ENCODE measurements at places on chromosomes 13 and 19.

- no peak for DNase-seq
Measured at GRCh38 chr19:9741476-9742171, 26.9 kb downstream of the ZNF846 start.

DNA sequence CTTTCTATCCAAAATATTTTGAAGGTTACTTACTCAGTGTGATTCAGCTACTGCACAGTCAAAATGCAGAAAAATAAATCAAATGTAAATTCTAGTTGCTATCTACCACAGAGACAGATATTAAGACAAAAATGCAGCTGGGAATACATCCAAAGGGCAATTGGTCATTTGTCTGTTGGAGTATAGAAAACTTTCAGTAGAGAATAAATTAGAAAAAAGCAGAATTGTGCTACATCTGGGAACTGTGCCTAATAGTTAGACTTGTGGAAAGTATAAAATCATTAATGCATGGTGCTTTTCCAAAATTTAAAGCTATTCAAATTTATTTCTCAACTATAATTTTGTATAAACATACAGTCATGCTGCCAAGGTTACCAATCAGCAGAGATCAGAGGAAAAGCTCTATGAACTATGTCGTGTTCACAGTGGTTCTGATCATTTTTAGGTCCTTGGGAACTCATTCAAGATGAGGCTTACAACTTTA lies 1635.8 kb downstream of the PCDH9 start:
- no peak for DNase-seq

- DNase-seq, result no peak
Measured at GRCh38 chr13:77528834-77529500, 6.5 kb upstream of the SCEL start.

DNA sequence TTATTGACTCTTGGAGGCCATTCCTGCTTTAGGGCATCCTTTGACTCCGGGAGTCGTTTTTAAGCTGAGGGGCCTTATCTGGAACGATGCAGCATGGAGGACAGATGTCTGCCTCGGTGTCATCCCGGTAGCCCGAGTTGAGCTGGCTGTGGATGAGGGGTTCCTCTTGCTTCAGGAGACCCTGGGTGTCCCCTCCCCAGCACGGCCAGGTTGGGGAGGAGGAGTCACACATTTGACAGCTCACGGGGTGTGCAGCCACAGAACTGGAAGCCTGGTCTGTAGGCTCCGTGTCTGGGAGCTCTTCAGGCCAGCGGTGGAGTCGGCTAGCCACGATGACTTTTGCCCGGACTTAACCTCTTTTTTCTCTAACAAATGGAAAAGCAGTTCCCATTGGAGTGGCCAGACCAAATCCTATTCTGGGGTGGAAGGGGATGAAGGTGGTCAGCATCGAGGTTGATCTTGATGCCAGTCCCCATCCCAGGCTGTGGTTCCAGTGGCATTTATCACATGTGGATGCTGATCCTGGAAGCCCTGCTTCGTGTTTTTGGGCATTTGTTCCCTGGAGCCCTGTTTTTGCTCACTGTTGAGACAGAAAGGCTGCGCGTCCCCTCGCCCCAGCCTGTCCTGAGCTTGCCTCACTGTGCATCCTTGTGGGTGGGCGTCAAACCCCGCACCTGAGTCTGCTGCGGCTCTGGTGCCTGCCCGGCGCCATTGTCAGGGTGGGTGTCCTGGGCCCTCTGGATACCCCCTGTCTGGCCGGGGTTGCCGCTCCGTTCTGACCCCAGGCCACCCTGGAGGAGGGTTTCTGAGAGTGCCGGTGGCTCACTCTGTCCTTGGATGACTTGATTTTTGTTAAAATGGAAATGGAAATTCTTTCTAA lies 12.0 kb downstream of the TFDP1 start:
- DNase-seq, result peak; percentile 40
